ENCODE measurements at places on chromosomes 7 and 10. TPM values are rescaled to one million over a fixed set of nuclear protein-coding genes. Genes with fewer than 3 reads are reported as not detected.

The LRIT1 gene
- total RNA-seq = not detected

The GATA3 gene
- total RNA-seq = 4.4 TPM

The WEE2 gene
- not detected for total RNA-seq

The HIP1 gene
- total RNA-seq = 18.4 TPM

The EN2 gene
- total RNA-seq = 0.83 TPM

The FRMD4A gene
- 3.0 TPM for total RNA-seq

The TUBAL3 gene
- 0.31 TPM for total RNA-seq

The PAX4 gene
- not detected for total RNA-seq

The RPP38 gene
- total RNA-seq = 36.2 TPM

The ZPBP gene
- not detected for total RNA-seq

The LRWD1 gene
- total RNA-seq = 29.4 TPM

The CALML3 gene
- not detected for total RNA-seq

The HKDC1 gene
- 8.9 TPM for total RNA-seq

The SVIL gene
- total RNA-seq = 24.7 TPM

The ACSL5 gene
- 0.39 TPM for total RNA-seq

The PSTK gene
- total RNA-seq = 4.2 TPM

The CRPPA gene
- total RNA-seq = 0.65 TPM

The C10orf53 gene
- not detected for total RNA-seq

The ASAH2 gene
- total RNA-seq = 2.2 TPM

The JCAD gene
- 22.0 TPM for total RNA-seq

The DLX6 gene
- total RNA-seq = not detected

The FGFR2 gene
- 0.19 TPM for total RNA-seq

The SLC39A12 gene
- not detected for total RNA-seq

The FKBP6 gene
- not detected for total RNA-seq

The TMEM254 gene
- total RNA-seq = 21.5 TPM

The EGFR gene
- total RNA-seq = 88.0 TPM

The DKK1 gene
- total RNA-seq = 408 TPM

The GIMAP4 gene
- total RNA-seq = not detected

The GSAP gene
- total RNA-seq = 3.1 TPM

The IL6 gene
- 0.59 TPM for total RNA-seq

The SPDYE8 gene
- total RNA-seq = not detected

The TMEM196 gene
- total RNA-seq = not detected

The PTN gene
- total RNA-seq = not detected

The EBLN1 gene
- total RNA-seq = not detected

The GLI3 gene
- total RNA-seq = 0.30 TPM

The ADRB1 gene
- total RNA-seq = 0.91 TPM

The GJC3 gene
- total RNA-seq = 0.09 TPM

The HTR5A gene
- not detected for total RNA-seq

The BMPR1A gene
- total RNA-seq = 22.0 TPM

The ADAMTS14 gene
- 0.09 TPM for total RNA-seq

The PAXIP1 gene
- total RNA-seq = 13.1 TPM

The PRPS1L1 gene
- total RNA-seq = not detected

The FOXP2 gene
- not detected for total RNA-seq

The FAM221A gene
- 0.32 TPM for total RNA-seq

The CAMK2B gene
- 0.49 TPM for total RNA-seq

The PDIA4 gene
- total RNA-seq = 175 TPM

The TYW1B gene
- total RNA-seq = 2.8 TPM

The SUN3 gene
- not detected for total RNA-seq

The SPDYE16 gene
- 0.10 TPM for total RNA-seq

The NEUROD6 gene
- total RNA-seq = not detected

The GNG11 gene
- 33.0 TPM for total RNA-seq
